GM23248 (cell line): ENCODE measurements at places on chromosomes 5 and 9.

GRCh38 chr9:113154471-113154870 lies 3.7 kb downstream of the SLC31A2 start:
- peak; percentile 77 for DNase-seq

DNA sequence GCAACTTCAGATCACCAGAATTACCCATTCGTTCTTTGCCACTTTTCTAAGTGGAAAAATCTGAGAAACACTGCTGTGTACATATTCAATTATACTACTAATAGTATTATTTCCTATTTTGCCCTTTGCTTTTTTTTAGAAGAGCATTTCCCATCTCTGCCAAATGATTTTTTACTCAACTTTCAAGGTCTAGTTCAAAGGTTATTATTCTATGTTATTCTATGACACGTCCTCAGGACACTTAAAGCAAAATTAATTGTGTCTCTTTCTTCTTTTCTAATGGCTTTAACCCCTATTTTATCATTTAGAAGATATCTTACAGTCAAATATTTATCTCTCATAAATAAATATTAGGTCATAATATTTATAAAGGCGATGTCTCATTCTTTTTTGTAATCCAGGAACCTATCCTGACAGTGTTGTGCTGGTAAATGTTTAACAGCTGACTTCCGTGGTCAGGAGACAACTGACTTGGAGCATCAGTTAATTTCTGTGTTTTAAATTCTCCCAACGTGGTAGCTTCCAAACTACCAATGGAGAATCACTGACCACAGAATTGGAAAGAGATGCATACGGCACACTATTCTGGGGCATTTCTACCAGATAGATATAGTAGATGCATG lies 375.2 kb downstream of the ARRDC3 start:
- DNase-seq, result no peak

DNA sequence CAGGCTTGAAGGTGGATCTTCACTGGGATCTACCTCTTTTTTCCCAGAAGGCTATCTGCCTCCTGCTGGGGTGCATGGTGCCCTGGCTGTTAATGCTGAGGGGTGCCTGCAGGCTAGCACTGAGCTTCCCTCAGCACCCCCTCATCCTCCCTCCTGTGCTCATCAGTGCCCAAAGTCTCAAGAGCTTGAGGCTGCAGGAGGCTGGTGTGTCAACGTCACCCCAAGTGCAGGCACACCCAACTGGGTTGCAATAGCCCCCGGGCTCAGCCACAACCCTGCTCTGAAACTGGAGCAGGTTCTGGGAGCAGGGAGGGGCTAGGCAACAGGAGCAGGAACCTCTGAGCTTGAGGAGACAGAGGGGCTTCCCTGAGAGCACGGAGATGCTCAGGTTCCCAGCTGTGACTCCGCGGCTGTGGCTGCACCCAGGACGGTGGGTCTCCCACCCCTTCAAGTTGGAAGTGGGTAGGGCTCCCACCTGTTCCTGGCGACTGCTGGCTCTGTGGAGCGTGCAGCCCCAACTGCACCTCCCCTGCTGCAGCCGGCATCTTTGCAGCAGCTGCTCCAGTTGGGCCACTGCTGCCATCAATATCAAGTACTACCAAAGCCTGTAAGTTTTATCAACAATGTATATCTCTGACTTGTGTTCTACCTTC lies 1266.6 kb upstream of the C9orf72 start:
- no peak for DNase-seq

- no peak for DNase-seq
Measured at GRCh38 chr9:131804826-131805225, 65.0 kb upstream of the RAPGEF1 start.

DNA sequence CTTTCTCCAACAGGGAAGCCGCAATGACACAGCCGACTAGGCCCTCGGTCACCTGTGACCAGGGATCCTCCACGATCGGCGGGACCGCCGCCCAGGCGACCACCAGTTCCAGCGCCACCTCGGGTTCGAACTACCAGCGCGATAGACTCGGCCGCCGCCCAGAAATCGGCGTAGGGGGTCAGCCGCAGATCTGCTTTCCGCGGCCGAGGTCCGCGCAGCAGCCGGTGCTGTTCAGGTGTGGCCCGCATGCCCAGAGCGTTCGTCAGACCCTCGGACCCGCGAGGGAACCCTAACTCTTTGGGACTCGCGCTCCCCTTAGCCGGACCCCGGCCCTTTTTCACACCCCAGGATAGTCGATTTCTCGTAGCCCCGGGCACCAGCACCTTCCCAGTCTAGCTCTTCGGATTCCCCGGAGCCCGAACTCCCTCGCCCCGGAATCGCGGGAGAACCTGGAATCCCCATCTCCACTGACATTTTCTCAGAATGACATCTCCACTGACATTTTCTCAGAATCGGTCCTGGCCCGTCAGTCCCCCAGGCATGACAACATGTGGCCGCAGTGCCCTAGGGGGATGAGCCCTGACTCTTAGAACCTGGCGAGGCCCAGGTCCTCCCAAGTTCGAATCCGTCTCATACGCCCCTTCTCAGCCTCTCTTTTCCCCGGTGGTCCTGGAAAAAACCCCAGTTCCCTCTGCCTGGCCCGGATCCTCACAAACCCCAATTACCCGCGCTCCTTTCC lies 428 bp downstream of the C5orf52 start:
- no peak for DNase-seq

DNA sequence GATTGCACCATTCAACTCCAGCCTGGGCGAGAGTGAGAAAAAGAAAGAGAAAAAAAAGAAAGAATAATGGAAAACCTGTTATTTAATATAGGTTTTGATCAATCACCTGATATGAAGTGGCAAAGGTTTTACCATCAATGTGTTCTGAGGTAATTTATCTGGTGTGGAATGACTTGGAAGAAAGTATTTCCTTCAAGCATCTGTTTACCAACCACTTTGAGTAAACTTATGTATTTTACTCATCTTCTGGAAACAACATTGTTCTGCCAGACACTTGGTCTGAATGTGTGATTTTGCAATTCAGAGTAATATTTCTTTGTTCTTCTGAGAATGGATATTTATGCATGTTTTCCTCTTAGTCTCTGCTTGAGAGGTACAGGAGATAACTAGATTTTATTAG lies 24.3 kb downstream of the KIF2A start:
- peak; percentile 8 for DNase-seq

DNA sequence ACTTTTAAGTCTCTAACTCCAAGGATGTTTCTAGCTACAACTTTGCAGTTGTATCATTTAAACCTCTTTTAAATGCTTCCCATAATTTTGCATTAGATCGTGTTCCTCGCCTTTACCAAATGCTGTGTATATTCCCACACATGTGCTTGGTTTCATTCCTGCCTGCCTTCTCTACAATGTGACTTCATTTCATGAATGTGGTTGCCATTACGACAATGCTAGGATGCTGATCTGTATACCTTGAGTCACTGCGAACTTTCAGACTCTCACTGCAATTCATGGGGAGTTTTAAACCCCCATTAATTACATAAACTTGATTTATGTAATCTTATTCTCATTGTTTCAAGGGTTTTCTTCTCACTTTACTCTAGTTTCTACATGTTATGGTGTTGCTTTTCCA lies 50.3 kb downstream of the UBE2QL1 start:
- DNase-seq, result no peak

- no peak for DNase-seq
Measured at GRCh38 chr5:96447949-96448348, 14.9 kb upstream of the PCSK1 start.

GRCh38 chr9:6449645-6450044 lies 36.6 kb downstream of the UHRF2 start:
- DNase-seq, result peak; percentile 20

DNA sequence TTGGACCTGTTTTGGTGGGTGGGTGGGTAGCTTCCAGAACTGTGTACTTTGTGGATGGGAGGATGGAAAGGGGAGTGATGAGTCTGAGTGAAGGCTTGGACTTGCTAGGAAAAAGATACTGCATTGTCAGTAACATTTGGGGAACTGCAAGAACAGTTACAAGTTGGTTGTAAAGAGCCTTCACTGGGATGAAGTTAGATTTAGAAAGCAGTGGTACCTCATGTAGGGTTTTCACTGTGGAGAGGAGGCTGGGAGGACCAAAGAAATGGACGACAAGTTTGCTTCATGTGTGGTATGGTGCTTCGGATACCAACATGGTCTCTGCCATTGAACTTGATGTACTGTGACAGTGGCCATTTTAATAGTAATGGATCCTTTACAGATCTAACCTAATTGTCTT lies 50.3 kb downstream of the RAD23B start:
- DNase-seq, result no peak

- no peak for DNase-seq
Measured at GRCh38 chr9:136316271-136316751, 11.0 kb upstream of the GPSM1 start.

DNA sequence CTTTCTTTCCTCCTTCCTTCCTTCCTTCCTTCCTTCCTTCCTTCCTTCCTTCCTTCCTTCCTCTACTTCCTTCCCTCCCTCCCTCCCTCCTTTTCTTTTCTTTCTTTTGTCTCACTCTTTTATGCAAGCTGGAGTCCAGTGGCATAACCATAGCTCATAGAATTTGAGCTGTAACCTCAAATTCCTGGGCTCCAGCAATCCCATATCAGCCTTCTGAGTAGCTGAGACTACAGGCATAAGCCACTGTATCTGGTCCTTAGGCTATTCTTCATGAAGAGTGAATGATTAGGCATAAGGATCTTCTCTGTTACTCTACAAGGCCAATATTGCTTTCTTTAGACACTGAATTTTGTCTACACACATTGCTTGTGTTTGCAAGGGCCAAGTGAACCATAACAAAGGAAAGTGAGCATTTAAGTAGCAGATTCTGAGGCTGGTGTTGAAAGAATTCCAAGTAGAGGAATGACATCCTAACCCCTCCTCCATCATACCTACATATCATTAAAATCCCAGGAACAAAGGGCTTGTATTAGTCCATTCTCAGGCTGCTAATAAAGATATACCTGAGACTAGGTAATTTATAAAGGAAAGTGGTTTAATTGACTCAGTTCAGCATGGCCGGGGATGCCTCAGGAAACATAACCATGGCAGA lies 293.2 kb downstream of the HCN1 start:
- DNase-seq, result no peak

GRCh38 chr9:123081824-123082223 lies 48.4 kb downstream of the GPR21 start:
- peak; percentile 63 for DNase-seq

GRCh38 chr9:21331676-21332402 lies 3.4 kb downstream of the KLHL9 start:
- DNase-seq, result peak; percentile 40

- no peak for DNase-seq
Measured at GRCh38 chr5:36392186-36392585, 90.5 kb upstream of the RANBP3L start.

- no peak for DNase-seq
Measured at GRCh38 chr5:163712011-163712410, 206.6 kb downstream of the MAT2B start.

DNA sequence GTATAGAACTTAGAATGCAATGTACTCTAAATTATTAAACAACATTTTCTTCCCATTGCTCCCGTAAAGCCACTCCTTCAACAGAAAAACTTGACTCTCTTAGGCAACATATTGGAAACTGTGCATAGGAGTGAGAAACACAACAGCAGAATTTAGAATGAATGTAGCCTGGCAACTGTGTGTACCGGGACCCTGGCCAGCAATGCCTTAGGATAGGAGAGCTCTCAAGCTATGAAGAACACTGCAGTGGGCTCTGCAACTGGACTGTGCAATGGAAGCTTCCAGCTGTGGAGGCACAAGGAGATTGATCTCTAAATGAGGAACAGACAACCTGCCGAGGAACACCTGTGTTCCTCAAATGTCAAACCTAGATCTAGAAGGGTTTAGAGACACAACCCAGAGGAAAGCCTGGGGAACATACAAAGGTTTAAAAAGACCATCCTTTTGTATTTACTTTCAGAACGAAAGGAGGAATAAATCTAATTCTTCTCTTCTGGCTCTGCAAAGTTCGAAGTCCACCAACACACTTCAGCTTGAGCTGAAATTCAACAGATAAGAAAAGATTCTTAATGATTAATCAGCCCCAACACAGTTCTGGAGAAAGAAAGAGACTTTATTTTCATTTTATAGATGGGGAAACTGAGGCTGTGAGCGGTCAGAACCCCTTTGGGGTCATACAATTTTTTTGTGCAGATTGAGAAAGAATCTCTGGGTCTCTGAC lies 51.5 kb upstream of the ARL15 start:
- peak; percentile 61 for DNase-seq

- no peak for DNase-seq
Measured at GRCh38 chr5:31755676-31756230, 116.8 kb downstream of the PDZD2 start.

- no peak for DNase-seq
Measured at GRCh38 chr5:60529001-60529400, 171.0 kb downstream of the DEPDC1B start.

DNA sequence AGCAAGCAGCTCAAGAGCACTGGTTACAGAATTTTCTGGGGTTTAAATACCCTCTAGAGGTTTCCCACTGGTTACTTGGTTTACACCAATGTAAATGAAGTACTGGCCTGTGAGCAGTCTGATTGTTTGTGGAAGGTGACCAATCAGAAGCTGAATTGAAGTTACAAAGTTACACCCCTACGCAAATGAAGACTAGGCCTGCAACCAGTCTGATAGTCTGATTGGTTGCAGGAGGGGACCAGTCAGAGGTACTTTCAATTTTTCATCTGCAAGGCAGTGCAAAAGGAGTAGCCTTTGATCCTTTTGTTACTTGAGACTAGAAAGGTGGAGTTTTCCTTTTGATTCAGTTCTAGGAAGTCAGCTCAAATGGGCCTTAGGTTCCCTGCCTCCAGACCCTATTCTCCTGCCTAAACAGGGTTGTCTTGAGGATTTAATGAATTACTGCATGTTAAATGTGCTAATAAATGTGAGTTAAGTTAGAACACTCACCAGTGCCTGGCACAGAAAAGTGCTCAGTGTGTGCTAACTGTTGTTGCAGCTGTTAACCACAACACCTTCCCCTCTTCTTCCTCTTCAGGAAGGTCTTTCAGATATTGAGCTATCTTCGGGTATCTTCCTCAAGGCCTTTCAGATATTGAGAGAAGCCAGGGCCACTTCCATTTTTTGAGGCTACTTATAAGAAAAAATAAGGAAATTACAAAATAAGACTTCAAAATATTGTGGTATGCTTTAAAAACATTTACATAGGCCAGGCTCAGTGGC lies 32.1 kb upstream of the CLINT1 start:
- no peak for DNase-seq

GRCh38 chr9:131347376-131348020 lies 46.4 kb upstream of the PRRC2B start:
- DNase-seq, result no peak

GRCh38 chr5:173771121-173771724 lies 116.9 kb upstream of the CPEB4 start:
- DNase-seq, result no peak

GRCh38 chr5:131282235-131282634 lies 18.4 kb downstream of the CDC42SE2 start:
- no peak for DNase-seq

GRCh38 chr9:116986015-116986414 lies 298.9 kb downstream of the TRIM32 start:
- no peak for DNase-seq

DNA sequence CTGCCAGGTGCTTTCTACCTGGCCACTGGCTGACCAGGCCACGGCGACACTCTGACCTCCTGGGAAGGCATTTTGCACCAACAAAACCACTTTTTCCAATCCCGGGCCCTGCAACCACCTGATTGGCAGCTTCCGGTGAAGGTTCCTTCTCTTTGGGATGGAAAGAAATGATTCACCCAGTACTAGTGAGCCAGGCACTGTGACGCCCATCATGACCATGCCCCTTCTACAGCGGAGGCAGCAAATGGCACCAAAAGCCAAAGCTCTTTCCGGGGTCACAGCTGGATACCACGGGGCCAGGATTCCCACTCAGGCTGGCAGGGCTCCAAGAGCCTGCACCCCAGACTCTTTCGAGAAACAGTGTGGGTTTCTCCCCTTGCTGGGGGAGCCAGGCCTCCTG lies 4.7 kb downstream of the NOTCH1 start:
- DNase-seq, result no peak

GRCh38 chr5:77758141-77758938 lies 17.8 kb downstream of the TBCA start:
- no peak for DNase-seq
